ENCODE measurements at places on chromosomes 11 and 22.
A peak's percentile ranks its signal among the peaks of the same experiment; 100 is the strongest.

- DNase-seq, result no peak
Observed at GRCh38 chr11:67780056-67780455, 105.6 kb upstream of the ALDH3B2 start.

DNA sequence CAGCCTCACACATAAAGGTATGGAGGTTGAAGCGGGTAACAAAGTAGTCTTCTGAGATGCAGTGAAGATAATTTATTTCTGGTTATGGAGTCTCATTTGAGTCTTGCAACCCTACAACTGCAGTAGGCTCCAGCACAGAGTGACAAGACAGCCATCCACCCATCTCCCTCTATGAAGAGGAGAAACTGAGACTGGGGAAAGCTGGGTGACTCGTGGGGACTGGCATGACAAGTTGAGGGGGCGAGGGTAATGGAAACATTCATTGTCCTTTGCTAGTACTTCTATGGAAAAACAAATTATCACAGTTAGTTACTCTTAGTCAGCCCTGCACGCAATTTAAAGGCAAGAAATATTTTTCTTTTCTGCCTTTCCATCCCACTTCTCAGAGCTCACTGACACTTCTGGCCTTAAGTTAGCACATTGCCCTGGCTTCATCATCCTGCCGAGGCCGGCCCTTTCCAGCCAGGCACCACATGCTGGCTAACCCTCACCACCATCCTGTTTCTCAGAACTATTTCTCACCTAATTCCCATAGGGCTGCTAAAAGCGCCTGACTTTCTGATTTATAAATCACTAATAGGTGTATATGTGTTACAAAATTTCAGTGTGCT, 361.1 kb downstream of the ETS1 start:
- no peak for DNase-seq

- no peak for DNase-seq
Observed at GRCh38 chr11:32472226-32472625, 36.9 kb upstream of the WT1 start.

DNA sequence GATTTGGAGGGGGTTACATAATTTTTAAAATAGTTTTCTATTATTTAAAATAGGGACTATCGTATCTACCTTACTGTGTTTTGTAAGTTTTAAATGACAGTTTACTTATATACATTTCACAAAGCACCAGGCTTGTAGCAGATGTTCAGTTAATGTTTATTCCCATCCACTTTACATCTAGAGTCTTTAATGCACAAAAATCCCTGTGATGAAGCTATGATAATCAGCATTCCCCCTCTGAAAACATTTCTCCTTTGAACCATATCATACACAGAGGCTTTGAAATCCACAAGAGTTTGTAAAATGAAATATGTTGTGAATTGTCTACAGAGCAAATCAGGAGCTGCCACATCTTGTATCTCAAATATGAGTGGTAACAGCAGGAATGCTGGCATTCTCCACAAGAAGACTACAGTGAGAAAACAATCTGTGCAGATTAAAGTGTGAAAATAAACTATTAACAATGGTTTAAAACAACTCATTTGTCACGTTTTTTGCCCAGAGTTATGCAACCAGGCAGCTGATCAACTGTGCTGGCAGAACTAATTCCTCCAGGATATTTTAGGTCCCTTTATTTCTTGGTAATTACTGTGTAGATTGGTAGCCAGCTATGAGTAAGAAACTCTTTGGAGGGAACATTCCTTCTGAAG, 699.1 kb upstream of the ARHGAP42 start:
- no peak for DNase-seq

DNA sequence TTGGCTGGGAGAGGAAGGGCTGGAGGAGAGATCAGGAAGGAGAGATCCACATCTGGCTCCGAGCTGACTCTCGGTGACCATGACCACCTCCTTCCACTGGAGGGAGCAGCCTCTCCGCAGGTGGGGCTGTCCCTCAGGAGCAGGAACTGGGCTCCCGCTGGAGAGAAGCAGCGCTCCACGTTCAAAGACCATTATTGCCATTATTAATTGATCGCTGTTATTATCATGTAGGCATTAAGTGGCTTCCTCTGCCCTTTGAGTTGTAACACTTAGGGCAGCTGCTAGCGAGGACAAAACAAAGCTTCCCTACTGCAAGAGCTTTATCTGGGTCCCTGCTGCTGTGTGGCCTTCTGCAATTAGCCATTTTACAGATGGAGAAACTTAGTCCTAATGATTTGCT, 251.9 kb downstream of the ST3GAL4 start:
- peak; percentile 16 for DNase-seq

GRCh38 chr22:19807914-19808872, 46.5 kb downstream of the GNB1L start:
- DNase-seq, result no peak

GRCh38 chr11:111413849-111414248, 34.8 kb upstream of the POU2AF1 start:
- no peak for DNase-seq

DNA sequence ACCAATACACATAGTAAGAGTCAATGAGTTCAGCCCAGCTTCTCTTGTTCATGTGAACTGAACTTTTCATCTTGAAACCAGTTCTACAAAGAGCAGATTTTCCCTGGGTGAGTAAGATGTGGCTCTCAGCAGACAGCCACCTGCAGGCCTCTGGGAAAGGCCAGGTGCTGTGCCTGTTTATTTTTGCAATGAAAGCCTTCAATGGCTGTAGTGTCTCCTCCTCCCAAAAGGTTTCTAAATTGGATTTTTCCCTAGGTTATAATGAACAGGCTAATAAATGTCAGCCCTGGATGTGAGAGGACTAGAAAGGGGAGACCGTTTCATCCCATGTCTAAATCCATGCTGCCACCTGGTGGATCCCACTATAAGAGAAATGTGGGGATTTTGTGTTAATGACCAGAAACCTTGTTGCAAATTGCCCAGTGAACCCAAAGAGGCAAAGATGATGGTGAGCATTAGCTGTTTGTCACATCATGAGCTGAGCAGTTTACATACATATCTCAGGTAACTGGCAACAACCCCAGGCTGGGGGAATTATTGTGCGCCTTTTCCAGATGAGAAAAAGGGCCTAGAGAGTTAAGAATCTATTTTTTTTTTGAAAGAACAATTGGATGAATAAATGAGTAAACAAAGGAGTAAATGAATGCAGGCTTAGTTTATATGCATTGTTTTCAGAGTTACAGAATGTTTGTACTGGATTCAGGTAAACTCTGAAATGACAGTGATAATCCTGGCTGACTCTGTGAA, 12.7 kb downstream of the C11orf91 start:
- peak; percentile 62 for DNase-seq

DNA sequence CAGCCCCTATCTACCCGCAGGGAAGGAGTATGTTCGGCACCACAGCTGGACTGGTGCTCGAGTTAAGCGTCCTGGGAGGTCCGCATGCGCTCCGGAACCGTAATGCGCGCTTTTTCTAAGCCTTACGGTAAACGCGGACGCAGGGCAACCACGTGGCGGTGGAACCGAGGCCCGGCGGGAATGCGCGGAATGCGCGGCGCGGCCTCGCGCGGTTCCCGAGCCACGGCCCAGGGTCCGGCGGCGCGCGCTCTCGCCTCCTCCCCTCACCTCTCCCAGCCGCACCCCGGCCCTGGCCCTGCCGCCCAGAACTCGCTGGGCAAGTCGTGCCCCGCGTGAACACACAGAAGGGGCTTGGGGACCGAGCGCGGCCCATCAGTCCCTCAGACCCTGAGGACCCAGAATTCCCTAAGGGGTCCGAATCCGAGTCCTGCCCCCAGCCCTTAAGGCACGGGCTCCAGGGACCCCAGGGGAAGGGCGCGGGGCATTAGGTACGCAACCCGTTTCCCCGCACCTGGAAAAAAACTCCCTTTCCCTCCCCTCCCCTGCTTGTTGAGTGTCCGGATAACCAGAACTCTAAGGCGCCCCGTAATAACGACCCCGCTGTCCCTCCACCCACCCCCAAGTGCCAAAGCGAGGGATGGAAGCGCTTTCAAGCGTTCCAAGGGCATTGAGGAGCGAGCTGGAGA, 4.3 kb upstream of the CCND1 start:
- peak; percentile 41 for DNase-seq

DNA sequence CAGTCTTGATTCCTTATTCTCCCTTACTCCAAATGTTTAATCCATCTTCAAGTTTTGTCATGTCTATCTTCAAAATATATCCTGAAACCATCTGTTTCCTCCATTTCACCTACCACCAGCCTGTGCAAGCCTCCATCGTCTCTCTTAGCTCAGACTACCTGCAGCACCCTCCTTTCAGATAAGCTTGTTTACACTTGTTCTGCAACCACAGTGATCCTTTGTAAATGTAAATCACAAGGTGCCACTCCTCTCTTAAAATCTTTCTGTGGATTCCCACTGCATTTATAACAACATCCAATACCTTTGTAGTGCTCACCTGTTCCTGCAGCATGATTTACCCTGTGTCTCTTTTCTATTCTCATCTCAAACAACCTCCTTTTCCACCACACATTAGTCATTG, 31.8 kb upstream of the GPR83 start:
- DNase-seq, result no peak

DNA sequence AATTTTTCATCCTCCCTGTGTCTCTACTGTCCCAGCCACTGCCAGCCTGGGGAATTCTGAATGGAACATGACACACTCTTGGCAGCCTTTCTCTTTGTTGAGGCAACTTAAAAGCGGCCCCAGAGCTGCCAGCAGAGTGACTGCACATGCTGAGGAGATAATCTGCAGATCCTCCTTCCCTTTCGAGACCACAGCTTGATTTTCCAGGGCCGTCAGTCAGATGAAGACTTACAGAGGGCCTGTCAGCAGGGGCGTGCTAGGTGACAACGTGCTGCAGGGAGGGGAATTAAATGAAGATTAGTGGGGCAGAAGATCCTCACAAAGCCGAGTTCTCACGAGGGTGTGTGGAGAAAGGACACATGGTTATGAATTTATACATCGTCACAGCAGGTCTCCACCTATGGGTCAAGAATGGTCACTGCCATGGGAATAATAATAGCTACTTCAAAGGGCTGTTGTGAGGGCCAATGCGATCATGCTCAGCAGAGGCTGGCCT, 193.5 kb upstream of the PITPNB start:
- peak; percentile 71 for DNase-seq

DNA sequence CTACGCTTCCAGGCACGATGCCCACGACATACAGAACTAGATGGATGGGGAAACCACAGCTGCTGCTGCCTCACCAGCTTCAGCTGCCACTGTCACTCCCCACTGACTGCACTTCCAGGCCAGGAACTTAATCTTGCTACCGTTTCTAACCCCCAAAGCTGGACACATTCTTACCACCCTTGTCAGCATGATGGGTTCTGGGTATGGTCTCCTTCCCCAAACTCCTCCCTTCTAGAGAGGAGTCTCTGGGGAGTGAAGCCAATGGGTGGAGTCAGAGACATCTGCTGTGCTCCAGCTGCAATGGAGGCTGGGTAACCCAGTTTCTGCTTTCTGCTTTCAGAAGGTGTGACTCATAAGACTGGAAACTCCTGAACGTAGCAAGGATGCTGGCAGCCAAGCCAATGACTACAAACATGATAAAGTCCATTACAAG, 87.0 kb upstream of the THY1 start:
- DNase-seq, result no peak

GRCh38 chr11:69923641-69924307, 104.6 kb upstream of the FGF3 start:
- DNase-seq, result no peak

DNA sequence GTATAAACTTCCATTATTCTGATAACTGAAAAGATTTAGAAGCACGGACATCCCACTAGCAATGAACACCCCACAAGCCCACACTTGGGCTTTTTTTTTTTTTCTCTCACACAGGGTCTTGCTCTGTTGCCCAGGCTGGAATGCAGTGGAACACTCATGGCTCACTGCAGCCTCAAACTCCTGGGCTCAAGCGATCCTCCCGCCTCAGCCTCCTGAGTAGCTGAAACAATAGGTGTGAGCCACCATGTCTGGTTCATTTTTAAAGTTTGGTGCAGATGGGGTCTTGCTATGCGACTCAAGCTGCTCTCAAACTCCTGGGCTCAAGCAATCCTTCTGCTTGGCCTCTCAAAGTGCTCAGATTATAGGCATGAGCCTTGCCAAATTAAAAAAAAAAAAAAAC, 3.1 kb downstream of the RAPSN start:
- DNase-seq, result no peak

DNA sequence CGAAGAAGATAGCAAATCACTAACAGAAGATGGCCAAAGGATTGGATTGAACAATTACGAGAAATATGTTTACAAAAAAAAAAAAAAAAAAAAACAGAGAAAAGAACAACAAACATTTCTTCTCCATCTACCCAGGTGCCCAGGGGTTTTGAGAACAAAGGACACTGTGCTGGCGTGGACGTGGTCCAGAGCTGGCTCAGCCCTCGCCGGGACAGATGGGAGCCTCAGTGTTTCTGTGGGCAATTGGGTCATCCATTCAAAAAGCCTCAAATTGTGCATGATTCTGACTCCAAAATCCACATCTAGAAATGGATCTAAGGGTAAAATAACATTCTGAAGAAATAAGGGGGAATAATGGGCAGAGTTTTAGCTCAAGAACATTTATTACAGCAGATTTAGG, 63.1 kb downstream of the DHCR7 start:
- DNase-seq, result no peak

DNA sequence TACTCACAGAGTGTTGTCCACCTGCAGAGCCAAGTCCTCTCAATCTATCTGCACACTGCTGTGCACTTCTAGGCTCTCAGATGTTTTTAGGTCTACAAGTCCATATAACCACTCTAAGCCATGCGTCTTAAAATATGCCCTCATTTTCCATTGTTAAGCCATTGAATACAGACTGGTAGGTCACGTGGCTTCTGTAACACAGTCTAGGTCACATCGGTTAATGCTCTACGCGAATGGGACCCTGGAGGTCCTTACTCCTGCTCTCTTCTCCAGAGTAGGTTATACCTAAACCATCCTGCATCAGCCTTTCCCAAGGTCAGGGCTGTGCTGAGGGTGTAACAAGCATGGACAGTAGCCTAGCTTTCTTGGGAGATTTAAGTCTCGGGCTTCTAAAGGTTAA, 819 bp downstream of the JAML start:
- no peak for DNase-seq

GRCh38 chr11:114208377-114208776, 87.8 kb upstream of the NNMT start:
- DNase-seq, result no peak

- DNase-seq, result no peak
Observed at GRCh38 chr11:1555713-1556153, 16.3 kb downstream of the DUSP8 start.

GRCh38 chr11:14417617-14418374, 58.8 kb upstream of the RRAS2 start:
- no peak for DNase-seq

DNA sequence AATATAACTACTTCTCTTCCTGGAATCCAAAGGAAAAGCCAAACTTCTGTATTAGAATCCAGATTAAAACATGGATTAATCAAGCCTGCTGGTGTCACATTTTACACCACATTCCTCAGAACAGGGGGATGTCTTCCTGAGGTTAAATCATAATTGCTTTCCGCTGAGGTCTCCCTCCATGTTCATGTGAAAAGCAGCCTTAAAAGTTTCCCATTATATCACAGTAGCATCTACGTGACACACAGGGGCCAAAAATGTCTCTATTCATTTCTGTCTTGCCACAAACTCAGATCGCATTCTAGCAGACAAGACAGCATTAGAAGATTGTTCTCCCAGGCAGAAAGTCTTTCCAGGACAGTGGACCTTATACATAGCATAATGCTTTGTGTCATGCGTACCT, 788.7 kb downstream of the OPCML start:
- no peak for DNase-seq

All from hematopoietic multipotent progenitor cell treated with erythropoietin and hydrocortisone succinate and interleukin-3 and kit ligand, for 8 days (in vitro differentiated cells).